Stimulated activated CD8-positive, alpha-beta memory T cell treated with anti-CD3 and anti-CD28 coated beads, Interleukin-4, amount 100 ng/mL, for 1 hour (primary cell): ENCODE measurements at places on chromosomes 6 and 20.

DNA sequence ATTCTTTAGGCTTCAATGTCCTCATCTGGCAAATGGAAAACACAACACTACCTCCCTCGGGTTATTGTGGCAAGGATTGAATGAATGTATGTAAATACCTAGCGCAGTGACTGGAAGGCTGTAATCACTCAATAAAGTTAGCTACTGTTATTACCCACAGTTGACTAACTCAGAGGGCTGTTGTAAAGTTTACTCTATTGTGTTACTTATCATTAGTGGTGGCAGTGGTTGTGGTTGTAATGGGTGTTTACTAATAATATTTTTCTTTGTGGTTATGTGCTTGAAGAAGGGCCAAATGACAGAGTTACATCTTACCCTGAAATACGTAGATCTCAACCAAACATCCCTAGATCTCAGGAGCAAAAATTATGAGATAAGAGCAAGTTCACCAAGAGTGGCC is 42.0 kb upstream of the PXDC1 start:
- DNase-seq: no peak

DNA sequence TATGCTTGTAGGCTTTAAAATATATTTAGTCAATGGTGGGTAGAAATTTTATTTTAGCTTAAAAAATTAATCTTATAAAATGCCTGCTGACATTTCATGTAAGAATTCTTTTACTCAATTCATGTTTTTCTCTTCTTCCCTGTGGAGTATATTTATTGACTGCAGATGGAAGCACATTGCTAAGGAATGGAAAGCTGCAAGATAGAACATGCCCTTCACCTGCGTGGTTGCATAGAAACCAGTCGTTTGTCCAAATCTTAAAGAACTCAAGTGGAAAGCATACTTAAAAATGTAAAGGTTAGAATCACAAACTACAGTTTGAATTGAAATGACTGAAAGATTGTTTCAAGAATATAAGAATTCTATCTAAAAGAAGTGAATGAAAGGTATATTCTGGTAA is 30.7 kb downstream of the C6orf163 start:
- no peak for DNase-seq

DNA sequence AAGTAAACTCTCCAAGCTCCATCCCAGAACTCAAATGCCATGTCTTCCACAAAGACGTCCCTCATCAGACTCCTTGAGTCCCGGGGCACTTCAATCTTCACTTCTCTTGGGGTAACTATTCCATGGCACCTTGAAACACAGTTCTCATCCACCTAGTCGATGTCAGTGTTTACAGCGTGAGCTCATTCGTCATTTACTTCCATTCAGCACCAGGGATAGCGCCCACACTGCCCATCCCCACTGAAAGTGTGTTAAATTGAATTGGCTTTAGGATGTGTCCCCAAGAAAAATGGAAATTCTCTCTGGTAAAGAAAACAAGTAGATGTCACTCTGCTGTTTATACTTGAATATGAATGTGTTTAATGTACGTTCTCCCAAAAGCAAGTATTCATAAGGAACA is 31.3 kb downstream of the KCNK15 start:
- no peak for DNase-seq

DNA sequence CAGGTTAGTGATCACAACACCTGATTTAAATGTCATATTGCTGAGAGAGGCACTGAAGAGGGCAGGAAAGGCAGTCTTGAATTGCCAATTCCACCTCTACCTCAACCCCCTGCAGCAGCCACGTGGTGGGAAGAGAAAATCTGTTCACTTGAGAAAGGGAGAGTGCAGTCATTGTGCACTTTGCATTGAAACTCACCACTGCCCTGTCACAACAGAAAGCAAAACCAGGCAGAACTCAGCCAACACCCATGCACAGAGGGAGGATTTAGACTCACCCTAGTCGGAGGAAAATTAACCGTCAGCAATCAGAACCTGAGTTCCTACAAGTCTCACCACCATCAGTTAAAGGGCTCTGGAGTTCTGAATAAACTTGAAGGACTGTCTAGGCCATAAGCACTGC is 1040.2 kb downstream of the HACE1 start:
- no peak for DNase-seq

- DNase-seq: no peak
Measured at GRCh38 chr6:113651120-113651519, 206.0 kb upstream of the MARCKS start.

DNA sequence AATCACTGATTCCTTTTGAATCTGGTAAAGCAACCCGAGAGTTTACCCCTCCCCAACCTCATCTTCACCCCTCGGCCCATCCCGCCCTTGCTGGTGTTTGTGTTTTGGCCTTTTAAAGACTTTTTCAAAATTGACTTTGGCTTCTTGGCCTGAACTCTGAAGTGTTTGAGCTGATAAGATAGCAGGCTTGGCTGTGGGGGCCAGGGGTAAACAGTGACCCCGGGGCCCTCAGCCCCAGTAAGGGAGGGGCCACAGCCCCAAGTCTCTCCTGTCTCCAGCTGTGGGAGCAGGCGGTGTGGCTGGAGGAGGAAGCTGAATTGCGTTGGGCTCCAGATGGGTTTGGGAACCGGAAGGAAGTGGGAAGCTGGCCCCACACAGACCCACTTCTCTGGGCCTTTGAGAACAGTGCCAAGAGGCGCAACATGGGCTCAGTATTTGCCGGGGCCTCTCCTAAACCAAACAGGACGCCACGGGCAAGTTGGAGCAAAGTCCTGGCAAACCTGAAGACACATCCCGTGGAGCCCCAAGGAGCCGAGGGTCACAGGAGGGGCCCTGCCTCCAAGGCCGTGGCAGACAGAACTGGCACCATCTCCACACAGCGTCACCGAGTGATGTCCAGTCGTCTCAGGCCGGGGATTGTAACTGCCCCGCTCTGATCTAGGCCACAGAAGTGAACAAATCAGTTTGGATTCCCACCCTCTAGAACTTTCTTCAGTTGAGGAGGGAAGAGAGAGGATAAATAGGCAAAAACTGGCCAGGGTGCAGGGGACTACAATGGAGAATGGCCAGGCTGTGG is 54.3 kb upstream of the PTPN1 start:
- DNase-seq: no peak

GRCh38 chr6:137261361-137261760 is 42.2 kb upstream of the IFNGR1 start:
- no peak for DNase-seq

GRCh38 chr6:37845026-37845911 is 25.7 kb downstream of the ZFAND3 start:
- DNase-seq: no peak

GRCh38 chr20:52481443-52481842 is 289.9 kb upstream of the ZFP64 start:
- no peak for DNase-seq

DNA sequence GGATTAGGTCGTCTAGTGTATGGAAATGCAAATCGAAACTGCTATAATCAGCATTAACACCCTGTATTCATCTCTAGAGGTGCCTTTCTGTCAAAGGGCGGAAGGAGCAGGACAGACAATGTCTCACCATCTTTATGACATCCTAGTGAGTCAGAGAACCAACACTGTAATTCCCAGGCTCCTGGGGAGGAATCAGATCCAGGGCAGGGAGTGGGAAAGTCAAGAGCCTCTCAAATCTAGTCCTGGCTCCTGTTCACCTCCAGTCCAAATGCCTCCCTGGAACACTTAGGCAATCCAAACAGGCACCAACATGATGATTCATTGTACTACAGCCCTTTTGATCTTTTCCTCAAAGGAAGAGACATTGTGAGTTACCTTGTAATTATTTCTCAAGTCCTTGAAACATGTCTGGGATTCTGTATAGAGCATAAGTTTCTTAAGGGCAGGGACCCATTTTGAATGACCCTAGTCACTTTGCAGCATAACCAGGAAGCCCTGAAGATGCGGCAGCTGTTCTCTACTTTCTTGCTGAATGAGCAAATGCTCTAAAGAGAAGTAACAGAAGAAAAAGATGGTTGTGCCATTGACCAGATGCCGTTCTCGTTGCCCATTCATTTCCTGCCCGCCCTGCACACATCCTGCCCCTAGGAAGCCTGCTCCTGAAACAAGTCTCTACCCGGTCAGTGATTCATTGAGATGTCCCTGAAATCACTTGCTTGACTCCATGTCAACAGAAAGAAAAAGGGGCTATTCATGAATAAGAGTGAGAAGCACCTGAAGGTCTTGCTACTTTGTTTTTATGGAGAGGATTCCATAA is 112.8 kb upstream of the JARID2 start:
- DNase-seq: no peak

DNA sequence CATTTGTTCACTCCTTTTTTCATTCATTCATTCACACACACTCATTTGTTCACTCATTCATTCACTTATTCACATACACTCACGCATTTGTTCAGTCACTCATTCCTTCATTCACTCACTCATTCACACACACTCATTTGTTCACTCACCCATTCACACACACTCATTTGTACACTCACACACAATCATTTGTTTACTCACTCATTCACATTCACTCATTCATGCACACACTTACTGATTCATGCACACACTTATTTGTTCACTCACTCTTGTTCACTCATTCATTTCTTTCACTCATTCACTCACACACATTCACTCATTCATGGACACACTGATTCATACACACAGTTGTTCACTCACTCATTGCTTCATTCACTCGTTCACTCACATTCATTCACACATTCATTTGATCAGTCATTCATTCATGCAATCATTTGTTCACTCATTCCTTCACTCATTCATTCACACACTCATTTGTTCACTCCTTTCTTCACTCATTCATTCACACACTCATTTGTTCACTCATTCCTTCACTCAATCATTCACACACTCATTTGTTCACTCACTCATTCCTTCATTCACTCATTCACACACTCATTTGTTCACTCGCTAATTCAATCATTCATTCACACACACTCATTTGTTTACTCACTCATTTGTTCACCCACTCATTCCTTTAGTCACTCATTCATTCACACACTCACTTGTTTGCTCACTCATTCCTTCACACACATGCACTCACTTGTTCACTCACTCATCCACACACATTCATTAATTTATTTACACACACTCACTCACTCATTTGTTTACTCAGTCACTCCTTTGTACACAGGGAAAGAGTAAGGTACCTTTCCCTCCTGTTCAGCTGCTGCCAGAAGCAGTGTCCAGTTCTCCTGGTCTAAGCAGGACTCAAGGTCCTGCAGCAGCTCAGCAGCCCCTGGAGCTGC is 50.7 kb upstream of the BHLHE23 start:
- DNase-seq: no peak

DNA sequence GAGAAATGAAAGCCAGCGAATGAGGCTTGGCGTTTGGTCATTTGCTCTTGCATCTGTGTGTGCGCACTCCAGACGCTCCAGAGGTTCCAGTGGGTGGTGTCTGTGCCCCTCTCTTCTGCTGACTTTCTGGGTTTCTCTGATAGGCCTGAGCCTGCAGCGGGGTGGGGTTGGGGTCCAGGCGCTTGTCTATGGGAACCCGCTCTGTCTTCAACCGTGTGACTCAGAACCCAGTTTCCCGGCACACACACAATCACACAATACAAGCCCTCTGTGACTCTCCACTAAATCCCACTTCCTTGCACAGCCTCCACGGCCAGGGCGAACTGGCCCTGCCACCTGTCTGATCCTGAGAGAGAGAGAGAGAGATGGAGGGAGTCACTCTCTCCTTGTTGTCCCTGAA is 24.6 kb downstream of the RBM38 start:
- no peak for DNase-seq

GRCh38 chr20:32356622-32357374 is 1.3 kb upstream of the ASXL1 start:
- no peak for DNase-seq

DNA sequence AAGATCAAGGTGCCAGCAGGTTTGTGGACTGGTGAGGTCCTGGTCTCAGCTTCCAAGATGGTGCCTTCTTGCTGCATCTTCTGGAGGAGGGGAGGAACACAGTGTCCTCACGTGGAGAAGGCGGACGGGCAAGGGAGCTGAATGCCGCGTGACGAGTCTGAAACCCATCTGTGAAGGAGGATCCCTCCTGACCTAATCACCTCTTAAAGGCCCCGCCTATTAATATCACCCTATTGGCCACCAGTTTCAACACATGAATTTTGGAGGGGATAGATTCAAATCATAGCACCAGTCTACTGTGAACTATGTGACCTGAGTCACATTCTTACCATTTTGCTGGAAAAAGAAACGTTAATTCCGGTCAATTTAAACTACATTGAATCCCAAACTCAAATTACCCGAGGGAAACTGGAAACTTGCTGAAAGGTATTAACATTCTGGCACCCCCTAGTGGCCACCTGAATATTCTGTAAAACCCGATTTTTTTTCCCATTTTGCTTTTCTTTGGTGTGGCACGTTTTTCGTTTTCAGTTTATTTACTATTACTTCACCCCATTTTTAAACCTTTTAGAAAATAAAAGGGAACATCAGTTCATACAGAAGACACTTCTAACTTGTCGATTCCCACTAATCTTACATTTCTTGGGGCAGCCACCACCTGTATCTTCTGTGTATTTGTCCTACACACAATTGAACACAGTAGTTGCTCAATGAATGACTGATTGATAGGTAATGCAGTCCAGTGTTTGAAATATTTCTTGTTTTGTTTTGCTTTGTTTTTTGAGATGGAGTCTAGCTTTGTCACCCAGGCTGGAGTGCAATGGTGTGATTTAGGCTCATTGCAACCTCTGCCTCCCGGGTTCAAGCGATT is 17.9 kb upstream of the CCDC170 start:
- peak; percentile 22 for DNase-seq

DNA sequence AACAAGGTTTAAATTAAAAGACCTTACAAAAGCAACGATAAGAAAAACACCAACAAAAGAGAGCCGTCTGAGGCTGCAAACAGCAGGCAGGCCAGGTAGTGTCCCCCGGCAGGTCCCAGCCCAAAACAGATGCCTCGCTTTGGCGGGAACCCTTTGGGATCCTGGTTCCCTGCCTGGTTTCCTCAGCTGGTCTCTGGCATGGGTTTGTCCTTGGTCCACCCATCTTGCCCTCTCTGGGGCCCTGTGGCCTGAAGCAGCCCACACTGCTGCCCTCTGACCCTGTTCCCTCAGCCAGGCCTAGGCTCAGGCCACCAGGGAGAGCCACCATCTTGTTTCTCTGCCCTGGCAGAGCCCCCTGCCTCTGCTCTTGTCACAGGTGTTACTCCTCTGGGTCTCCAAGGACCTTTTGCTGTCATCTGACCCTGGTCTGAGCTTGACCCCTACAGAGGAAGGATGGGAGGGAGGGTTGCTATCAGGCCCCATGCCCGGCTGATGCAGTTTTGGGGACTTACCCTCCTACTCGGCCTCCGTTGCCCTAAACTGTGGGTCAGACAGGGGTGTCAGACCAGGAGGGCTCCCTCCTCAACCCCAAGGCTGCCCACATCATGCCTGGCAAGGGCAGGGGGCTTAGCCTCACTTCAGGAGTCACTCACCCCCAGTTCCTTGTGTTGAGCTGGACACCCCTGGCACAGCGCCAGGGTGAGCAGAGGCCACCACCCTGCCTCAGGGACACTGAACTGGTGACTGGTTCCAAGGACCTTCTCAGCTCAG is 30.6 kb upstream of the GRM4 start:
- no peak for DNase-seq

GRCh38 chr20:40471261-40471629 is 217.8 kb downstream of the MAFB start:
- no peak for DNase-seq

GRCh38 chr6:36805917-36806316 is 33.3 kb downstream of the CPNE5 start:
- DNase-seq: no peak
